Right renal cortex interstitium (tissue), 3 donors: ENCODE measurements at places on chromosomes 1 and 21.
A peak's percentile ranks its signal among the peaks of the same experiment; 100 is the strongest.

- no peak for DNase-seq
Measured at GRCh38 chr1:19140465-19140864, 69.6 kb downstream of the UBR4 start.

DNA sequence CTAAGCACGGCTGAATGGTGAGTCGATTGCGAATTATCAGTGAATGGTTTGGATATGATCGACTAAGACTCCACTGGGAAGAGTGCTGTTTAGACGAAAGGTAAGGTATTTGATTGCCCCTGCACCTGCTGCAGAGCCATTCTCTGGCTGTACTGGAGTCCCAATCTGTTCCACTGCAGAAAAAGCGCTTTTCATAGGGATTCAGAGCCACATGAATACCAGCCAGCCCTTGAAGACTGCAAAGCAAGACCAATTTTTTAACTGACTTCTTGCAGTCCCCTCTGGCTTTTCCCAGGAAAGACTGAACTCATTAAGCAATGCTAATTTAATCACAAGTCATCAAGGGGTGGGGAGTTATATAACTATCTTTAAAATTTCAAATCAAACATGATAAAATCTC lies 1.3 kb downstream of the GREM2 start:
- no peak for DNase-seq

- DNase-seq = no peak
Measured at GRCh38 chr1:77989744-77990143, 10.9 kb upstream of the FUBP1 start.

DNA sequence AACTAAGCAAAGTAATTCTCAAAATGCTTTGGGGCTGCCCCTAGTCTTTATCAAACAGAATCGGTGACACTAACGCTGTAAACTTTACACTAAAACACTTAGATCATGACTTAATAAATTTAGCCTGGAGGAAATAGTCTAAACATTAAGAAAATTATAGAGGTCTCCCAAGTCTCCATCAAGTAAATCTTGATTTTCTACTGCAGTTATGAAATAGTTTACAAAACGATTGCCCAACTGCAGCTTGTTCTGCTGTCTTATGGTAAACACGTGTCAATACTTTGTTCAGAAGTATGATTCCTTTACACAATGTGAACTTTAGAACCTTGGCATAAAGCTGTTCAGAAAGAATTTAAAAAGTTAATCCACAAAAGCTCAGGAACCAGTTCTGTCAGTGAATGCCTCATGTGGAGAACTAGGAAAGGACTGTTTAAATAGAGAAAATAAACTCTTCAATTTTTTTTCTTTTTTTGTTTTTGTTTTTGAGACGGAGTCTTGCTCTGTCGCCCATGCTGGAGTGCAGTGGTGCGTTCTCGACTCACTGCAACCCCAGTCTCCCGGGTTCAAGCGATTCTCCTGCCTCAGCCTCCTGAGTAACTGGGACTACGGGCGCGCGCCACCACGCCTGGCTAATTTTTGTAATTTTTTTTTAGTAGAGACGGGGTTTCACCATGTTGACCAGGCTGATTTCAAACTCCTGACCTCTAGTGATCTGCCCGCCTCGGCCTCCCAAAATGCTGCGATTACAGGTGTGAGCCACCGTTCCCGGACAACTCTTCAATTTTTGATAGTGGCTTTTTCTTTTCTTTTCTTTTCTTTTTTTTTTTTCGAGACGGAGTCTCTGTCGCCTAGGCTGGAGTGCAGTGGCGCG lies 1.6 kb downstream of the DDI2 start:
- no peak for DNase-seq

DNA sequence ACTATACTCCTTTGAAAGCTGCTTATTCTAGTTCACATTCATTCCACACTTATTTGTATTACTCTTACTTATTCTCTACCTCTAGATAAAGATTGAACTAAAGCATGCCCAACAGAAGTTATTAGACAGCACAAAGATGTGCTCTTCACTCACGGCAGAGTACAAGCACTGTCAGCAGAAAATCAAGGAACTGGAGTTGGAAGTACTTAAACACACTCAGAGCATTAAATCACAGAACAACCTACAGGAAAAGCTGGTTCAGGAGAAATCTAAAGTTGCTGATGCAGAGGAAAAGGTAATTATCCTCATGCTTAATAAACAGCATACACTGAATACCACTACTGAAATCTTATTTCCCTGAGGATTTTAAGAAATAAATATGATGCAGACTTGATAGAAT lies 81.3 kb upstream of the PPIH start:
- DNase-seq = no peak

DNA sequence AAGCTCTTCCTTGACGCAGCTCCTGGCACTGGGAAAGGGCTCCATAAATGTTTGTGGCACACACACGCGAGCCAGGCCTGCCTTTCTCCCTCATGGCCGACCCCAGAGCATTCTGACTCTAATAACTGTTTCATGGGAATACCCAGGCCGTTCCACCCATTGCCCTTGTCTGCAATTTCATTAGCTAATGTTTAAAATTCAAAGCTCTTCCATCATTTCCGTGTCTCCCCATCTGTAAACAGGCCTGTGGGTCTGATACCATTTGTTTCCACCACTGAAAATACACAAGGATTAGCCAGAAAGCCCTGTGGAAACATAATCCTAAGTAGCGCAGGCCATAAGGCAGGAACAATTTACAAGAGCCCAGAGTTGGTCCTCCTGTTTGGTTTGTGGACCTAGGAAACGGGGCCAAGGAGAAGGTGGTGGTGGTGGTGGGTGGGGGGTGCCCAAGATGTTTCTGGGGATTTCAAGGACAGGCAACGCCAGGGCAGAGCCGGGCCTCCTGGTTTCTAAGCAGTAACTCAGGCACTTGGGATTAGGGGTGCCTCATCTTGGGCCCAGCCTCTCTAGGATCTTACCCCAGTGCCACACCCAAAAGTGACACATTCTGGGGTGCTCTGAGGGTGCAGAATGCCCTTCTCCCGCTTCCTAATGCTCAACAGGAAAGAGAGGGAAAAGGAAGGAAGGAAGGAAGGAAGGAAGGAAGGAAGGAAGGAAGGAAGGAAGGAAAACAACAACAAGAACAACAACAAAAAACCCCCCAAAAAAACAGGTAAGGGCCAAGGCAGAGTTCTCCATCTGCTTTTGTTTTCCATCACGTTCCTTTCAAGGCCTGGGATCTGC lies 79.4 kb downstream of the SSBP3 start:
- no peak for DNase-seq

DNA sequence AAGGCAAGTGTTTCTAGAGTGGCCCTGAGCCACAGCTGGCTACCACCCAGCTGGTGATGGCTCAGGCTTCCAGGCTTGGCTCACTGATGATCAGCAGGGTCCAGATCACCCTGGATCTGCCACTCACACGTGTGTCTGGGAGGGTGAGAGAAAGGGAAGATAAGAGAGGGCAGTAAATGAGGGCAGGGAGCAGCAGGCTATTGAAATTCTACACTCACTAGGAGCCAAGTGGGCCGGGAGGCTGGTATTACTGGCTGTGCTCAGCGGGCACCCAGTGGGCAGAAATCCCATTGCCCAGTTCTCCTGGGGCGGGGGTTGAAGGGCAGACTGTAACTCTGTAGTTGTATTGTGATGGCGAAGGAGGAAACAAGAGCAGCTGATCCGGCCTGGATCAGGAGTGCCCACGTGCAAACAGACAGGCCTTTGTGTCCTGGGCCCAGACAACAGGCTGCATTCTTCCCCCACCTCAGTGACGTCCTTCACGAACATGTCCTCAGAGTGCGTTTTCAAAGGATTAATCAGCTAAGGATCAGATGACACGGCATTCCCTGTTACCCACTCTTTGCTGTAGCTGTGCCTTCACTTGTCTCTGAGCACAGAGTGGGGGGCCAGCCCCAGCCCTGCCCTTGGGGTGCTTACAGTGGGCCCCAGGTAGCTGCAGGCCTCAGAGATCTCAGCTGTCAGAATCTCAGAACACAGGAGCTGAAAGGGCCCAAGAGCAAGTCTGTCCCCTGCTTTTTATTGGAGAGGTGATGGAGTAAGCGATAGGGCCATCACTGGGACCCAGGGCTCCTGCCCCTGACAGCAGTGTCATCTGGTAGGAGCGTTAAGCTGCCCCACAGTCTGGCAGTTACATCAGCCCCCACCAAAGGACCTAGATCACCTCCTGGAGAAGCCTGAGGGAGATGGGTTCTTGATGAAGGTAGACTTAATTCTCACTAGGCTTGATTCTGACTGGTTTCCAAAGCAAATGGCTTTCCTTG lies 60.5 kb downstream of the ATP1A1 start:
- no peak for DNase-seq

- DNase-seq = no peak
Measured at GRCh38 chr1:222546091-222546490, 1.8 kb downstream of the HHIPL2 start.

- no peak for DNase-seq
Measured at GRCh38 chr1:8249838-8250237, 68.1 kb upstream of the SLC45A1 start.

DNA sequence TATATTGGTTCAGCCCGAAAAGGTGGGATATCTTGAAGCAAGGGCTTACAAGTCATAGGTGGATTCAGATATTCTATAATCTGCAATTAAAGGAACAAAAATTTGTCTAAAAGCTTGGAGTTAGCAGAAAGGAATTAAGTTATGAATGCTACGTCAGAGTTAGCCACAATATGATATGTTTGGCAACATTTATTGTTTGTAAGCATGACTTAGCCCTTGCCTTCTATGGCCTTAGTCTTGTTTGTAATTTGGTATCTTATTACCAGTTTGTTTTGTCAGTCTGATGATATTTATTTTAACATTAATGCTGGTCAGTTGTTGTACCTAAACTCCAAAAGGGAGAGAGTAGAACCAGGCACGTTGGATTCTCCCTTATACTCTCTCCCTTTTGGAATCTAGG lies 43.1 kb upstream of the SUCO start:
- DNase-seq = no peak

- DNase-seq = no peak
Measured at GRCh38 chr1:29310616-29311180, 74.4 kb downstream of the PTPRU start.

DNA sequence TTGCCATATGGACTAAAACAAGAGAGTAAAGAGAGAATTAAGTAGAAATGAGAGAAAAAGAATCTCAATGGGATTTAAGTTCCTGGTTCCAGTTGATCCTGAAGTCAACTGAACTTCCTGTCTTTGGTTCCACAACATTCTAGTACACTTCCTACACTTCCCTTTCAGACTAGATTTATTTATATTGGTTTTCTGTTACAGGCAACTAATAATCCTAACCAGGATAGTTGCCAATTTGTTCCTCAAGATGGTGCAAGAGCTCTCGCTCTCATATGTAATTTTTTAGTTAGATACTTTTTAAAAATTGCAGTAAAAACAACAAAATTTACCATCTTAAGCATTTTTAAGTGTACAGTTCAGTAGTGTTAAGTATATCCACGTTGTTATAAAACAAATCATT lies 28.8 kb upstream of the TRIM45 start:
- DNase-seq = no peak

GRCh38 chr1:1470626-1471388 lies 758 bp upstream of the ATAD3B start:
- peak; percentile 5 for DNase-seq

DNA sequence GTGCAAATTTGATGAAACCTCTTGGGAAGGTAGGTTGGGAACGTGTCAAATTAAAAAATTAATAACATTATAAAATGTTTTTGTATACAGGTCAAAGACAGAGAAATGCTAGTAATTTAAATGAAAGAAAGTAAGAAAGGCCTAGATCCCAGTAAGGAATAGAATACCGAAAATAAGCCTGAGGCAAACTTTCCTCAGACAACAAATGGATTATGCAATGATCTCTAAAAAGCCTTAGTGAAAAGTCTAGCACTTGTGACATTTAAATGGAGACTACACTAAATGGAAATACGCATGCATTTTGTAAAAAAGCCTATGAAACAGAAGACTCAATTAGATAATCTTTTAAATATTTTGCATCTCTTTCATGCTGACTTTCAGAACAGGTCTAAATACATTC lies 138.5 kb upstream of the ZNHIT6 start:
- DNase-seq = no peak

DNA sequence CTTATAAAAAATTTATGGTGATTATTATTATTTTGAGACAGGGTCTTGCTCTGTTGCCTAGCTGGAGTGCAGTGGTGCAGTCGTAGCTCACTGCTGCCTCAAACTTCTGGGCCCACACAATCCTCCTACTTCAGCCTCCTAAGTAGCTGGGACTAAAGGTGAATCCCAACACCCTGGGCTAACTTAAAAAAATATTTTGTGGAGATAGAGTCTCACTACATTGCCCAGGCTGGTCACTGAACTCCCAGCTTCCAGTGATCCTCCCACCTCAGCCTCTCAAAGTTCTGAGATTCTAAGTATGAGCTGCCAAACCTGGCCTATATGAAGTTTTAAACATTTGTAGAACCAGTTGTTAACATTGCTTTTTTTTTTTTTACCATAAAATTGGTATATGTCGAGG lies 18.2 kb downstream of the NFIA start:
- no peak for DNase-seq

DNA sequence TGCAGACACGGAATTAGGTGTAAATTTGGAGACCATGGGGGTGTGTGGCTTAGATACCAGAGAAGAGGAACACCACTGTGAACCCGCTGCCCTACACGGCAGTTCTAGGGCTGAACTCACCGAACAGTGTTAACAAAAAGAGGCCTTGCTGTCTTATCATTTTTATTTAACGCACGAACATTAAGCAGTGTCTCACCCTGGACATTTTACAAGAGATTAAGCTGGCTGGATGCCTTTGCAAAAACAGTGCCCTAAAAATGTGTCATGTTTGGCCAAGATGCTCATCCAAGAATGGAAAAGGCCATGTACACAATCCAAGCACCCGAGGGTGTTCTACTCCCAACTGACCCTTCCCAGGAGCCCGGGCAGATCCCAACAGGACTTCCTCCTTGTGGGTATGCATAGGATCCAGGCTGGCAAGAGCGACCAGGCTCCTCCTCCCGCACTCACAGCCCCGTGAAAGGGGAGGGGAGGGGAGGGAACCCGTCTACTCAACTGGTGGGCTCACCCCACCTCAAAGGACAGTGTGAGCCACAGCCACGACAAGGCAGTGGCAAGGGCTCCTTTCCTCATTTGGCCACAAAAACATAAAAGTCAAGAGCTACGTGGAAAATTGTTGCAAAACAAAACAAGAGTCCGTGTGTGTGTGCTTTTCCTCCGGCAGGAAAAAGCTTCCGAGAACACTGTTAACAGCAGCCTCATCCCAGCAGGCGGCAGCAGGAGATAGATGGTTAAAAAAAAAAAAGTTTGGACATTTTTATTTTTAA lies 20.3 kb downstream of the C2CD2 start:
- DNase-seq = no peak
